HCT116 (cell line): ENCODE measurements at places on chromosomes 16 and 17. TPM values are rescaled to one million over a fixed set of nuclear protein-coding genes. Genes with fewer than 3 reads are reported as not detected.

The KRTAP4-4 gene
- not detected for total RNA-seq

The C16orf46 gene
- total RNA-seq = 1.7 TPM

The PRSS36 gene
- not detected for total RNA-seq

The QPRT gene
- 0.52 TPM for total RNA-seq

The ATP1B2 gene
- not detected for total RNA-seq

The CES4A gene
- total RNA-seq = not detected

The SLC38A8 gene
- not detected for total RNA-seq

The CSF3 gene
- not detected for total RNA-seq

The WNT3 gene
- 5.5 TPM for total RNA-seq

The TUBD1 gene
- 13.0 TPM for total RNA-seq
